ENCODE measurements at places on chromosomes 12 and 14. TPM values are rescaled to one million over a fixed set of nuclear protein-coding genes. Genes with fewer than 3 reads are reported as not detected.

Gene C12orf50
- not detected for total RNA-seq

Gene SCYL2
- 33.3 TPM for total RNA-seq

Gene CRIP1
- 753 TPM for total RNA-seq

Gene KANSL2
- total RNA-seq = 44.5 TPM

Gene ERP27
- total RNA-seq = 8.3 TPM

Gene LRRK2
- total RNA-seq = 0.02 TPM

Gene PTCSC3
- not detected for total RNA-seq

Gene ABCD4
- 62.4 TPM for total RNA-seq

Gene LRRC10
- not detected for total RNA-seq

Gene PNN
- 76.8 TPM for total RNA-seq

Gene TSPAN11
- not detected for total RNA-seq

Gene ANKRD33
- not detected for total RNA-seq

Gene STXBP6
- total RNA-seq = not detected

Gene CLEC9A
- not detected for total RNA-seq

Gene TOMM20L
- not detected for total RNA-seq

Gene PIWIL1
- total RNA-seq = not detected

Gene AKAP3
- total RNA-seq = 2.5 TPM

Gene DPF3
- total RNA-seq = 6.6 TPM

Gene MORN3
- 3.5 TPM for total RNA-seq

Gene AQP6
- total RNA-seq = not detected

Gene TAS2R19
- 3.1 TPM for total RNA-seq

Gene TMEM30B
- total RNA-seq = 0.42 TPM

Gene RTN1
- total RNA-seq = not detected

Gene PDZRN4
- not detected for total RNA-seq

Gene PRKD1
- not detected for total RNA-seq

Gene NFKBIA
- 61.7 TPM for total RNA-seq

Gene TMEM120B
- 6.0 TPM for total RNA-seq

Gene DEGS2
- total RNA-seq = 0.15 TPM

Gene ENDOU
- total RNA-seq = not detected

Gene KRT1
- 0.60 TPM for total RNA-seq

Gene SLC35F4
- total RNA-seq = not detected

Gene TMEM233
- not detected for total RNA-seq

Gene SLC5A8
- not detected for total RNA-seq

Gene ALDH1L2
- 0.20 TPM for total RNA-seq

Gene PTPRB
- total RNA-seq = not detected

Data from activated CD4-positive, alpha-beta T cell treated with anti-CD3 and anti-CD28 coated beads, Interleukin-2, amount 10 ng/mL, durations not matched to agents 7 days and 5 days (primary cell).